ENCODE measurements at places on chromosomes 16 and 17. TPM values are rescaled to one million over a fixed set of nuclear protein-coding genes. Genes with fewer than 3 reads are reported as not detected.

DNA sequence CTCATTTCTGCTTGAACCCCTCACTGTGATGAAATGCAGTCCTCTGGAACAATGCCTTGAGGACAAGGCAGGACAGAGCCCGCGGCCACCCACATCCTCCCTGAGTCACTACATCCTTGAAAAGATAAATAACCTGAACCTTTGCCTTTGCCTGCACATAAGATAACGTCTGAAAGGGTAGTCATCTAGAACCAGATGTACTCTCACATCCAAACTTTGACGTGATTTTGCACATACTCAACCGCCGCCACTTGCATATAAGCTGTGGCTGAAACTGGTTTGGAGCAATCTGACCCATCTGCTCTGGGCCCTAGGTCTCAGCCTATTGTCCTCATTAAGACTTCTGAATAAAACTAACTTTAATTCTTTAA is 252.1 kb downstream of the PHKB start:
- H3K27ac ChIP-seq = peak overlapping the region; percentile 27
- peak; percentile 4 for DNase-seq
- H3K4me1 ChIP-seq = peaks cover 7% of the 10 kb centered on the region

DNA sequence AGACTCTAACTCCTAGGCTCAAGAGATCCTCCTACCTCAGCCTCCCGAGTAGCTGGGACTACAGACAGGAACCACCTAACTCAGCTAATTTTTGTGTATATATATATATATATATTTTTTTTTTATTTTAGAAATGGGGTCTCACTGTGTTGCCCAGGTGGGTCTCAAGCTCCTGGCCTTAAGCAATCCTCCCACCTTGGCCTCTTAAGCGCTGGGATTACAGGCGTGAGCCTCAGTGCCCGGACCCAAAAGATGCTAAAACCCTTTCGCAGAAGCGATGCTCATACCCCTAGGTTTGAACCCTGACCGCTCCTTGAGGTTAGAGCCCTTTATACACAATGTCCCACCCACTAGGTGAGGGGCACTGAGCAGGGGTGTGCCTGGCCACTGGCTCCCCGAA is 2.2 kb upstream of the CLDN9 start:
- no peak overlapping the region for H3K27ac ChIP-seq
- H3K36me3 ChIP-seq = no peaks in the 10 kb centered on the region

- no peaks in the 10 kb centered on the region for H3K4me1 ChIP-seq
- no peak overlapping the region for H3K4me3 ChIP-seq
- H3K27ac ChIP-seq = no peak overlapping the region
Measured at GRCh38 chr16:13594823-13595222, 325.1 kb upstream of the ERCC4 start.

DNA sequence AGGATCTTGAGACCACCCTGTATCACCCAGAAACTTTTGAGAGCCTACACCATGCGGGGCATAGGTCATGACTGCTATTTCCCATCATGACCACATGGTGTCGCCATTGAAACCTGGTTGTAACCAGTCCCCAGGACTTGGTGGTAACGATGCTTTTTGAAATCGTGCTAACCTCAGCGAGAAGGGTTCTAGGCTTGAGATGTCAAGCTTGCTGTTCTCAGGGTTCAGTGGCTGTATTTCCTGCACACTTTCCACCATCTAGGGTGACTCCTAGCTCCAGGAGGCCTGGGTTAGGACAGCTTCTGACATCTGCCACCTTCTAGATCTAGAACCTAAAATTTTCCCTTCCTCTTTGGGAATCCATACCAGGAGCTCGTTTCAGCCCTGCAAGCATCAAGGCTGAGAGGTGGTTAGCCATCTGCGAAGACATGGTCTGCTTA is 13.0 kb upstream of the SPNS3 start:
- H3K4me3 ChIP-seq = no peak overlapping the region
- no peaks in the 10 kb centered on the region for H3K27me3 ChIP-seq
- H3K36me3 ChIP-seq = no peaks in the 10 kb centered on the region
- DNase-seq = peak; percentile 51

DNA sequence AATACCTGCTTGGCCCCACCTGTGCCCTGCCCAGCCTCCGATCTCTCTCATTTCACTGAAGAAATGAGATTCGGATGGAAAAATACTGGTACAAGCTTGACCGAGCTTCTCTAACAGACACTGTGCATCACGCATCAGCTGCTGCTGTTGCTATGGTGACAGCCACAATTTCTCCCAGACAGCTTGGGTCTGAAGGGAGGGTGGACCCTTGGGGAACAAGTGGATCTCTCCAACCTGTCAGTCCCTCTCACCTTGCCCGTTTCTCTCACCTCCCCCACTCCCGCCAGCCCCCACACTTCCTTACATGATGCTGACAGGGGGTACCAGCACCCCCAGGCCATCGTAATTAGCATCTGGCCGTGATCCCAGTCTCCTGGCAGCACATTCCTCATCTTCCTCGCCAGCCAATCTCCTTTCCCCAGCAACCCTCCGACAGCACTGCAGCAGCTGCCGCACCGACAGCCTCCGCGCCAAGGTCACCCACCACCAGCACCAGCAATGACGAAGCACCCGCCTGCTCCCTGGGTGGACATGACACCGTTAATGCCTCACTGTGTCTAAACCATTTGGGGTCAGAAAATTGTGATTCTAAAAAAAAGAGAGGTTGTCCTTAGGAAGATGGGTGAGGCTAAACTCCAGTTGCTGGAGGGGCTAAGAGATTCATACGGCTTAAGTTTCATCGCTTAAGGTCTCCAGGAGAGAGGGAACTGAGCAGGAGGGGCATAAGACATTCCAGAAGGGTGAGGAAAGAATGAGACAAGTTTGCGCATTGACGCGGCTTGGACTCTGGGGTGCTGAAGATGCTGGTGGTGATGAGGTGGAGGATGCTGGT is 58.6 kb upstream of the TNRC6A start:
- peaks cover 2% of the 10 kb centered on the region for H3K27me3 ChIP-seq
- peaks cover 2% of the 10 kb centered on the region for H3K36me3 ChIP-seq
- H3K4me1 ChIP-seq = peaks cover 18% of the 10 kb centered on the region
- H3K27ac ChIP-seq = peak overlapping the region; percentile 41
- no peak for DNase-seq

GRCh38 chr17:17845046-17845775 is 8.4 kb upstream of the SREBF1 start:
- H3K27me3 ChIP-seq = no peaks in the 10 kb centered on the region
- no peak overlapping the region for H3K4me3 ChIP-seq
- no peak for DNase-seq
- H3K4me1 ChIP-seq = peaks cover 38% of the 10 kb centered on the region
- H3K36me3 ChIP-seq = peaks cover 2% of the 10 kb centered on the region

DNA sequence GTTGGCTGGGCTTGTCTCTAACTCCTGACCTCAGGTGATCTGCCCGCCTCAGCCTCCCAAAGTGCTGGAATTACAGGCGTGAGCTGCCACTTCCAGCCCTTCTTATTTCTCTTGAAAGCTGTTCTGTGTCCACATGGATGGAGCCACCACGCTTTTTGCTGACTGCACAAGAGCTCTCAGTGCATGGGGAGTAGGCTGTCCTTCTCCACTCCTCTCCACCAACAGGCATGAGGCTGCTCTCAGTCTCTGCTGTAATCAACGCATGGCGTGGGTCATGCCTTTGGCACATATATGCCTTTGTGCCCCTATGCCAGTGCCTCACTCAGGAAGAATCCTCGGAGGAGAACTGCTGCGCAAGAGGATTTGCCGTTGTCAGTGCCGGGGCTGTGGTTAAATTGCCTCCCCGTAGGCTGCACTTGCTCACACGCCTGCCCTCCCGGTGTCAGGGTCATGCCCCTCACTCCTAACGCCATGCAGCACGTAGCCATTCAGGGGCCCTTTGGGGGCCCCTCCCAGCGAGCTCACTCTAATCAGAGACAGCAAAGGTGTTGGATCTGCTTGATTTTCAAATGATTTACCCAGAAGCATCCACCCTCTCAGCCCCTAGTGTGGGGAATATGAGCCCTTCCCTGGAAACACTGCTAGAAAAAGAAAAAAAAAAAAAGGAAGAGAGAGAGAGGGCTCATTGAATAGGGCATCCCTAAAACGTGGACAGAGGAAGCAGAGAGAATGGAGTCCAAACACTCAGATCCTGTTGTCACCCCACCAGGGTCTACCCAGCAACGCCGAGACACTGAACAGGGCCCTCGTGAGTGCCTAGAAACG is 47.5 kb upstream of the ZCCHC14 start:
- peaks cover 13% of the 10 kb centered on the region for H3K27me3 ChIP-seq
- H3K27ac ChIP-seq = no peak overlapping the region
- peaks cover 5% of the 10 kb centered on the region for H3K4me1 ChIP-seq
- H3K4me3 ChIP-seq = no peak overlapping the region
- DNase-seq = no peak

DNA sequence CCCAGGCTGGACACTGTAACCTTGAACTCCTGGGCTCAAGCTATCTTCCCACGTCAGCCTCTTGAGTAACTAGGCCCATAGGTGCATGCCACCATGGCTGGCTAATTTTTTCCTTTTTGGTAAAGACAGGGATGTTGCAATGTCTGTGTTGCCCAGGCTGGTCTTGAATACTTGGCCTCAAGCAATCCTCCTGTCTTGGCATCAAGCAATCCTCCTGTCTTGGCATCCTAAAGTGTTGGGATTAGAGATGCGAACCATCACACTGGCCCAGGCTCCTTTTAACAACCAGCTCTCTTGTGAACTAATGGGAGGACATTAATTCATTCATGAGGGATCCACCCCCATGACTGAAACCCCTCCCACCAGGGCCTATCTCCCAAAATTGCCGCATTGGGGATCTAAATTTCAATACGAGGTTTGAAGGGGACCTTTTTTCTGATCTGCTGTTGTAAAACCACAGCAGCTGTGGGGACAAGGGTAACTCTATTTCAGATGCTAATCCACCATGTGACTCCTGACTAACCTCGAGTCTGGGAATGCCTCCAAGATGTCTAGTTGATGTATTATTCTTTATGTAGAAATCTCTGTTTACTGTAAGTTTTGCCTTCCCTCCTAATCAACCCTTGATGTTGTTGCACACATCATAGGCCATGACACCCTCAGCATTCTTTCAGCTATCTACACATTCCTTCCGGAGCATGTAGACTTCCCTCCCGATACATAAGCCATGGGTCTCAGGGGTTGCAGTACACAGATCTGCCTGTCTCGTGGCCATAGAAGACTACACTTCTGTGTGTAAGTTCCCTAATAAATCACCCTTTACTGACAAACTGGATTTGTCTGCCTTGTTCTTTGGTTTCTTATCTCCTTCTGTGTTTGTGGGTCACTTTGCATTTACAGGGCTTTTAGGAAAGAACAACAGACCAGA is 37.6 kb downstream of the RNF112 start:
- H3K27me3 ChIP-seq = peaks cover 30% of the 10 kb centered on the region
- no peak overlapping the region for H3K27ac ChIP-seq
- peaks cover 1% of the 10 kb centered on the region for H3K36me3 ChIP-seq
- no peak overlapping the region for H3K4me3 ChIP-seq

GRCh38 chr16:2919511-2920255 is 8.0 kb downstream of the FLYWCH1 start:
- H3K36me3 ChIP-seq = peaks cover 14% of the 10 kb centered on the region

DNA sequence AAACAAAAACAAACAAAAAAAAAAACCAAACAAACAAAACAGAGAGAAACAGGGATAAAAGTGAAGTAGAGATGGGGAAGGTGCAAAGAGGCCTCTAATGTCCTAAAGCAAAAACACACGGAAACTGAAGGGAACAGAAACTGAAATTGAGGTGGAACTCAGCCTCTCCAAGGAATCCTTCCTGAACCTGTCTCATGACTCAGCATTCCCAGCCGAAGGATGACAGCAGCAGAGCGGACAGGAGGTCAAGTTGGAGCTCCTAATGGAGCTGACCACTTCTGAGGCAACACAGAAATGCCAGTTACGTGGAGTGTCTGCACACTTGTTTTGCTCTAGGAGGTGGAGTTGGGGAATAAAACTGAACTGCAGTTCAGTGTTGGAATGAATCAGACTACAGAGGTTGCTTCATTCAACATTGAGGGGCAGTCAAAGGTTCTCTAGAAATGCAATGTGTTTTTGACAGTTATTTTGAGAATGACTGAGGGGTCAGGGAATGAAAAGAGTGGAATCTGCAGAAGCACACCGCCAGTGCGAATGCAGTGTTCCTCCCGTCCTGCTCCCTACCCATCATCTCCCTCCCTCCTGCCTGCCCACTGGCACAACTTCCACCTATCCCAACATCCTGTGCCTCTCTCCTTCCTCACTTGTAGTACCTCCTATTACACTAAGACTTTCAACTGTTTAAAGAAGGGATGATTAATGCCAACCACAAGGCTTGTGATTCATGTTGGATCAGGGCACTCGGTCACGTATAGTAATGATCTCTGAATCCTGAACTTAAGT is 6.3 kb downstream of the UBE2O start:
- H3K27ac ChIP-seq = peak overlapping the region; percentile 42
- peaks cover 1% of the 10 kb centered on the region for H3K36me3 ChIP-seq
- no peaks in the 10 kb centered on the region for H3K27me3 ChIP-seq
- peaks cover 90% of the 10 kb centered on the region for H3K4me1 ChIP-seq
- no peak for DNase-seq

The KRTAP1-5 gene
- not detected for total RNA-seq

The TBX21 gene
- total RNA-seq = 89.8 TPM
